ENCODE measurements at places on chromosomes 12 and 14.

DNA sequence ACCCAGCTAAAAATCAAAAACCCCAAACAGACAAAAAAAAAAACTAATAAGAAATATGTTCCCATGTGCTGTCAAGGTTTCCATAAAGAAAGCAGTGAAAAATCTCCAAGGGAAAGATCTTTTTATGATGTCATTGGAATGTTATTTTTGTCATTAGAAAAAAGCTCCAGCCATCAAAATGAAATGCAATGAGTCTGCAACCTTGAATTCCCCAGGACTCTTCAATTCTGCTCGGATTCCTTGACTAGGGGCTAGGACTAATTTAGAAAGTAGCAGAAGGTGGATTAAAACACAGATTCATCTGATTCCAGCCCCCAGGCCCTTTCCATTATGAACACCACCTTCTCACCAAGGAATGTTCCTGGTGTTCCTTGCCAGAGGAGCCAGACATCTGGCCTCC lies 6.0 kb upstream of the PCNX1 start:
- DNase-seq = no peak

DNA sequence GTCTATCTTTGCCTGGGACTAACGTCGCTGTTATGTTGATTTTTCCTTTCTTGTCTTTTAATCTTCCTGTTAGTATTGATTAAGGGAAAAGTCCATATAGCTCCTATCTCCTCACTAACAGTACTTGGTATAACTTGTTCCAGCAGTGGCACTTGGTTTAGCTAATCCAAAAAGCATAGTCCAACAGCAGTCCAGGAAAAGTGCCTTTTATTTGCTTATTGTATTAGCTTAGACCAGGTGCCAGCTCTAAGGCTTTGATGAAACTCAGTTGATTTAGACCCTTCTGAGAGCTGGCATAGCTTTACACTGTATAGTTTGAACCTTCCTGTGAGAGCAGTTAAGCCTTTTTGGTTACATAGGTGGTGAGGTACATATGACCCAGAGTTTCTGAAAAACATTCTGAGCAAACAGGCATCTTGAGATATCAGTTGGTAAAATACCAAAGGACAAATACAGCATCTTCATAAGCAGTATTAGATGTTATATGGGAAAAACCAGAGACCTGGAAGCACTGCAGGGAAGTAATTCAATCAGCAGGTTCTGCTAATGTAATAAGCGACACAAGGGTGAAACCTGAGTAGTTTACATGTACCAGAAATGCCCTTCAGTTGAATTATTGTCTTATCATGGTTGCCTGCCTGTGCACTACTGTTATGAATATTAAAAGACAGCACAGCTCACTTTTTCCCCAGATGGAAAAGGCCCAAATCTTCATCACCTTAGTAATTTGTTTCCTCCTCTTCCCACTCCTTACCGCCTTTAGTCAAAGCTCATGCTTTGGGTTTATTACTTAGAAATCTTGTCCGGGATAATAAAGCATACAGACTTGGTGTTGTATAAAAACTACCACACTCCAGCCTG lies 13.0 kb downstream of the PELI2 start:
- DNase-seq = no peak

GRCh38 chr12:62714774-62715721 lies 219.9 kb downstream of the PPM1H start:
- DNase-seq = no peak

- DNase-seq = no peak
These were observed 2.0 kb upstream of the STON2 start for GRCh38 chr14:81402123-81402495.

- DNase-seq = peak; percentile 66
These were observed 7.0 kb upstream of the TDRD9 start for GRCh38 chr14:103920981-103921854.

DNA sequence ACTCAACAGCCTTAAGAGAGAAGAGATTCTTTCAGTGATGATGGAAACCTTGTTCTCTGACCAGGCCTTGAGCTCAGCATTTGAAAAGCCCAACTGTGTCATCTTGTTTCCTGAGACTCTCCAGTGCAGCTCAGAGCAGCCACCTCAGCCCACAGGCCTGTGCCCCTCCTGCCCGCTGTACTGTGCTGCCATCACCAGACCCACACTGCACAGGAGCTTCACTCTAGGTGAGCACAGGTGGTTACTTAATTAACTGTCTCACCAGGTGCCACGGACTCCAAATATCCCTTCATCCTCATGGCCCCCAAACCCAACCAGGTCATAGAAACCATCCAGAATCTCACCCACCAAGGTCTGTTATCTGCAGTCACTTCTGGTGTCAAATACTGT lies 51.3 kb downstream of the JAG2 start:
- no peak for DNase-seq

GRCh38 chr12:57243521-57244311 lies 7.3 kb downstream of the STAC3 start:
- no peak for DNase-seq

DNA sequence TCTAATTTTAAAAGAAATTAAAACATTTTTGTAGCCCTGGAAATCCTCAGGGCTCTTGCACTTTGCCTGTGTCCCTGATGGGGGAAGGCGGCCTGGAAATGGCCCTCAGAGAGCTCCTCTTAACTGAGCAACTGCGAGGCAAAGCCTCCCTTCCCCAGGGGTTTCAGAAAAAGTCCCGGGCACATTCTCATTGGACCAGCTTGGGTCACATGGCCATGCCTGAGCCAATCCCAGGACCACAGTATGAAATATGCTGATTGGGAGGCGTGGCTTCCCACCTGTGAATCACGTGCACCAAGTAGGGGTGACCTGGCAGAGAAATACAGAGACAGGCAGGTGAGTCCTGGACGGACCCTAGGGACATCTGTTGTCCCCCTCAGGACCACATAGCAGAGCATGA lies 90.4 kb upstream of the SFSWAP start:
- DNase-seq = no peak

DNA sequence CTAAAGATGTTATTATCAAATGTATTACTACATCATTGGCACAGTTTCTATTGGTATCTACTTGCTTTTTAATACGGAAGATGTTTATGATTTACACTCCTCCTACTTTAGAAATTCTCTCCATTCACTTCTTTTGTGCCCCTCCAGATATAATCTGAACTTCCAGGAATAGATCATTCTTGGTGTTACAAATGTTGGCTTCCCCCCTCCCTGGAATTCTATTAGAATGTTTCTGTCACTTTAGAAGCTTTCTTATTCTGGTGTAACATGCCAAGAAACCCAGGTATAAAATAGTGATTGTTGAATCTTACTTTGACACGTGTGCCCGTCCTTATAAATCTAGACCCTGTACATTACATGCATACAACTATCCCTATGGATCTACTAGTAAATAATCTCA lies 1.2 kb upstream of the WDR20 start:
- no peak for DNase-seq

DNA sequence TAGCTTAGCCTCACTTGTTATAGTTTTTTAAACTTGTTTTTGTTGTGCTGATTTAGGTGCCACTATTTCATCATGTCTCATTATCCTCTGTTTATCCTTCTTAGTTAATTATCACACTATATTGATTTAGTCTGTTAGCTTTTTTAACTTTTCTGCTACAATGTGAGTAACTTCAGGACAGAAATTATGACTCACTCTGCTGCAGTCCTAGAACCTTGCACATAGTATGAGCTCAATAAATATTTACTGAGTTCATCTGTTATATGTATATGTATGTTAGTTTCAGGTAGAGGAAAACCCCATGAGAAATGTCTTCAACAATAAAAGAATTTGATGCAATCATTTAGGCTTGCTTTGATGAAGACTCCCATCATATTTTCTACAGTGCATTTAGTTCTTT lies 224.3 kb upstream of the NAV3 start:
- no peak for DNase-seq

DNA sequence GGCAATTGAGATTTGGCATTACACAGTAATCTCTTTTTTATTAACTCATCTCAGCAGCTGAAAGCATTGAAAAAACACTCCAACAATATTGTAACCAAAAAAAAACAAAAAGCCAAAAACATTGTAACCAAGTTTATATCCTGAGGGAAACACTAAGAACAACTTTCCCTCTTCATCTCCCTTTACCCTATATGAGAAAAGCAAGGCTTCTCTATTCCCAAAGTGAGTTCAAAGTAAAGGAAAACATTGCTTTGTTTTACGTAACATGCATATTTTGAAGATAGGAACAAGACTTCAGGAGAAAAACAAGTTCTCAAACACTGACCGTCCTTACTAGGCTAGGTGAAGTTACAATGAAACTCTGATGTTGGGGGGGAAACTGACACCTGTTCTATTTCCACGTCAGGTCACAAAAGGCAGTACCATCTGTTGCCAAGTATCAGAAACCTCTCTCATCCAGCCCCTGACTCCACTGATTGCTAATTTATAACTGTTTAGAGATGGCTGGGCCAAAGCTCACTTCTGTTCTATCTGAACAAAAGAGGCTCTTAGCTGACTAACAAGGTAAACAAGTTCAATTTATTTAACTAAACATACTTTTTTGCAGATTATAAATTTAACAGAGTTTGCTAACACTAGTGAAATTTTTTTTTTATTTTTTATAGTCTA lies 67.9 kb upstream of the PLXNC1 start:
- no peak for DNase-seq

All from nucleus accumbens (tissue), 56 donors.